ENCODE measurements at places on chromosomes 7 and 10.

- no peak for DNase-seq
Measured at GRCh38 chr10:80261316-80262030, 28.0 kb downstream of the MAT1A start.

GRCh38 chr7:128155100-128155740, 85.9 kb upstream of the LEP start:
- DNase-seq: no peak

DNA sequence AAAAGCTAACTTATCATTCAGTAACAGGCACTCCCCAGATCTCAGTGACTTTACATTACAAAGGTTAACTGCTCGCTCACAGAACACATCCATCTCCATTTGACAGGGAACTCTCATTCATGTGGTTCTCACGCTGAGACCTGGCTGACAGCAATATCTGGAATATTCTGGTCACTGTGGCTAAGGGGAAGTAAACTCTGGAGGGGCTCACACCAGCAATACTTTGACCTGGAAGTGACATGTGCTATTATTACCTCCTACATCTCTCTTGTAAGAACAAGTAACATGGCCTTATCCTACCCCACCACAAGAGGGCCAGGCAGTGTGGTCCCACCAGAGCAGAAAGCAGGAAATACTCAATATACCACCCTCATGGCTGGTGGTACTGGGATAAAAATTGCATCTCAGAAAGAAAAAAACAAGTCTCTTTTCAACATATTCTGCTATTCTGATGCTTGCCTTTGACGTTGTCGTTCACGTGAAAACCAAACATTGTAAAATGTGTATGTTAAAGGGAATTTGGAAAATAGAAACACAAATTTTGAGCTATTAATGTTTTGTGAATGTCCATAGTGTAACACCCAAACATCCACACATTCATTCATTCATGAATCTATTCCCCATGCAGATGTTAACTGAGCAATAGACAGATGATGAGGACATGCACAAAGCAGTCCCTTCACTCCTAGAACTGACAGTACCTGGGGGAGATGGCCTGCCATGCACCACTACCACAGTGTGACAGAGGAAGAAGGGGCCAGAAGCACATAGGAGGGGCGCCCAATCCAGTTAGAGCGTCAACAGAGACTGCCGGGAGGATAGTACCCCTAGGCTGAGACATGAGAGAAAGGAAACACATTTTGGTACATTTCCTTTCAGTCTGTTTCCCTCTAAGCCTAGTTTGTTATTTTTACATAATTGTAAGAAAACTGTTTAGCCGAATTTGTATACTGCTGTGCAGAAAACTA, 166.0 kb upstream of the SP4 start:
- DNase-seq: peak; percentile 46

GRCh38 chr10:109982812-109983211, 25.0 kb upstream of the ADD3 start:
- no peak for DNase-seq

DNA sequence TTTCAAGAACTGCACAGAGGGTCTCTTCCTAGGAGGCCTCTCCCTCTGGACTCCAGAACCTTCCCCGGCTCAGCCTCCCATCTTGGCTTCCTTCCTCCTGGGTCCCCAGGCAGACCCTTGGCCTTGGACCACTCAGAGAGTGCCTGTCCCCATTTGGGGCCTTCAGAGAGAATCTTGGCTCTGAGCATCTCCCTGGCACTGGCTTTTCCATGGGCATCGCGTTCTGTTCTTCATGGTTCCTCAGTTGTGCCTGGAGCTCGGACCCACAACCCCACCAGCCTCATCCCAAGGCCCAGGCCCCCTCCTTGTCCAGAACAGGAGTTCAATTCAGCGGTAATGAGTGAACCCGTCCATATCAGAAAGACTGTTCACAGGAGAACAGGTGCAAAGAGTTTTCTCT, 73.4 kb downstream of the VIPR2 start:
- DNase-seq: no peak

GRCh38 chr10:131320860-131321604, 9.5 kb upstream of the TCERG1L start:
- no peak for DNase-seq

DNA sequence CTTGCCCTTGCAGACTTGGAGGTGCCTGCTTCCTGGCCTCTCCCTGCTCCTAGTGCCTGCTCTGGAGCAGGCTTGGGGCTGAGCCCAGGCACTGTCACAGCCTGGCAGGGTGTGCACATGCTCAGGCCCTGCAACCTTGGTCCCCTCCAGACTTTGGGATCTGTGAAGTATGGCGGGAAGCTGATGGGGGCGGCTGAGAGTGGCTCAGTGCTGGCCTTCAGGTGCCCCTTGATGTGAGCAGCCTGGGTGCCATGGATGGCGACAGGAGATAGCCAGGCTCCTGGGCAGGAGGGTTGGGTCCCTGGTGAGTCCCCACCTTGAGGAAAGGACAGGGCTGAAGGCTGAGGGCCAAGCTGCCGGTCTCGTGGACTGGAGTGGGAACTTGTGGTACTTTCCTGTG, 700.4 kb upstream of the KCND2 start:
- DNase-seq: no peak

DNA sequence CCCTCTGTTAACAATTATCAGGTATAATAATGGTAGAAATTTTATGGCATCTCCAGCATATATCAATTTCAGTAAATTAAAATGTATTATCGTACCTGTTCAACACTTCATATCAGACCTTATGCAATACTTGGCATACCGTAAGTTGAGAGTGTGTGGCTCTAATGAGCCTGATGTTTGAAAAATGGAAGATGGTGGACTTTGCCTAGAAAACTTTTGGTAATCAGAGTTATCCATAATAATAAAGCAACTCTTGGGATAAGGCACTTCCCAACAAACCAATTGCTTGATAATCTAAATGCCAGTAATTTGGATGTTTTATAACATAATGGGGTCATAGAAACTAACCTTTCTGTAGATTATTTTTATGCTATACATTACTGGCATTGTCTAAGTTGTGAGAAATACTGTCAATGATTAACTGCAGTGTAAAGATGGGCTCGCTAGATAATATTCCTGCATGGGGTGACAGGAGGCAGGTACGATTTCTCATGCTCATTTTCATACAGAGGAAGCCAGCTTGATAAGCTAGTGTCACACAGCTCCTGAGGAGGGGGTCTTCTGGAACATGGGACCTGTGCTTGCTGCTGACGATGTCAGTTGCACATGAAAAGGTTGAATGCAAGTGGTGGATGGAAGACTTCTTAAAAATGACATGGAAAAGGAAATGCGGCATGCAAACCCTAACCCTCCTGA, 27.8 kb upstream of the DMBT1 start:
- no peak for DNase-seq

DNA sequence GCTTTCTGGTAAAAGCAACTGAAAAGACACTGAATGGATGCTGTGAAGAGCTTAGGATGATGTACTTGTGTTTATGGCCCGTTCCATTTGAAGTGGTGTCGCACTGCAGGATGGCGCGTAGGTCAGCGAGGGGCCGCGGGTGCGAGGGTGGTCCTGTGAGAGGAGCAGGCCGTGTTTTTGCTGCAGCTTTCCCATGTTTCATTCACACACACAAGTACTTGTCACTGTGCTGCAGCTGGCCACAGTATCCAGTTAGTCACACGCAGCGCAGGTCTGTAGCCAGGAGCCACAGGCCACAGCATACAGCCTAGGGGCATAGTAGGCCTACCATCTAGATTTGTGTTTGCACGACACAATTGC, 23.2 kb downstream of the WIPI2 start:
- no peak for DNase-seq

- no peak for DNase-seq
Measured at GRCh38 chr7:101567230-101567629, 61.9 kb downstream of the MYL10 start.

- DNase-seq: no peak
Measured at GRCh38 chr7:38451840-38452239, 178.4 kb upstream of the TARP start.

DNA sequence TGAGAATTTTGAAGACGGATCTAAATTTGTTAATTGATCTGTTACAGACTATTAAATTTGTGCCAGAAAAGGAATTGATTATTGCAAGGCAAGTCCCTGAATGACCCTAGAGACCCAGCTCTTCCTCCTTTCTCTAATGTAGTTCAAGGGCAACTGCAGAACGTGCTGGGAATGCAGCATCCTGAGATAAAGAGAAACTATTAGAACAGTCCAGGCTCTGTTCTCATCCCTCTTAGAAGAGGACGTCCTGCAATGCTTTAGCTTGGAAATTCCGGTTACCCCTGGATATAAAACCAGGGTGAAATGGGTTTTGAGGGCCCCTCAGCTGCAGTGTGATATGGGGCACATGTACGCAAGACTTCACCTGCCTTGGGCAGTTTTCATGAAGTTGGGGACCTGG, 67.3 kb downstream of the PTN start:
- no peak for DNase-seq

- no peak for DNase-seq
Measured at GRCh38 chr7:40717242-40717641, 582.4 kb downstream of the SUGCT start.

GRCh38 chr10:27207350-27207749, 33.2 kb downstream of the ACBD5 start:
- DNase-seq: no peak
